Right atrium auricular region (tissue), 2 donors: ENCODE measurements at places on chromosomes 3 and 15. TPM values are rescaled to one million over a fixed set of nuclear protein-coding genes. Genes with fewer than 3 reads are reported as not detected.
A peak's percentile ranks its signal among the peaks of the same experiment; 100 is the strongest.

DNA sequence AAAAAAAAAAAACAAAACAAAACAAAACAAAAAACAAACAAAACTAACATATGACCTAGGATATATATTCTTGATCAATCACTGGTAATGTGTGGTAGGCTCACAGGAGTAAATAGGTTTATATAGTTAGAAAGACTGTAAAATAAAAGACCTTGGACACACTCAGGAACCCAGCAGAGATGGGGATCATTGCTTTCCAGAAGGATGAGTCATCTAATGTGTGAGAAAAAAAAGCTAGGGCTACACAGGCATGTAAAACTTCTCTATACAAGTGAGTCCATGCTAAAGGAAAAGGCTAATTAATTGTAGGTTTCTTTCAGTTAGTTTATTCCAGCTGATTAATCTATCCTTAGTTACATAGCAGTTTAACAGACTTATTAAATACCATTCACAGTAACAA is 710.3 kb upstream of the ARPP21 start:
- H3K36me3 ChIP-seq, result no peaks in the 10 kb centered on the region
- no peak for DNase-seq
- no peak overlapping the region for H3K27ac ChIP-seq
- H3K4me1 ChIP-seq, result no peaks in the 10 kb centered on the region
- no peak overlapping the region for H3K4me3 ChIP-seq
- no peaks in the 10 kb centered on the region for H3K27me3 ChIP-seq

- H3K36me3 ChIP-seq, result no peaks in the 10 kb centered on the region
- no peak for DNase-seq
- no peaks in the 10 kb centered on the region for H3K27me3 ChIP-seq
- H3K4me1 ChIP-seq, result no peaks in the 10 kb centered on the region
- H3K27ac ChIP-seq, result no peak overlapping the region
These were observed 57.7 kb downstream of the CNTN4 start for GRCh38 chr3:2156244-2156847.

GRCh38 chr3:40186508-40186907 is 123.0 kb upstream of the EIF1B start:
- H3K27ac ChIP-seq, result no peak overlapping the region
- H3K4me3 ChIP-seq, result no peak overlapping the region
- no peak for DNase-seq
- no peaks in the 10 kb centered on the region for H3K27me3 ChIP-seq
- no peaks in the 10 kb centered on the region for H3K36me3 ChIP-seq
- peaks cover 26% of the 10 kb centered on the region for H3K4me1 ChIP-seq

GRCh38 chr15:66294932-66295235 is 1.5 kb downstream of the DIS3L start:
- peaks cover 32% of the 10 kb centered on the region for H3K4me1 ChIP-seq
- H3K36me3 ChIP-seq, result no peaks in the 10 kb centered on the region
- H3K27me3 ChIP-seq, result no peaks in the 10 kb centered on the region
- no peak for DNase-seq

GRCh38 chr15:93861413-93861812 is 369.9 kb upstream of the MCTP2 start:
- no peak for DNase-seq
- H3K27me3 ChIP-seq, result no peaks in the 10 kb centered on the region
- H3K27ac ChIP-seq, result no peak overlapping the region

GRCh38 chr3:43870844-43871626 is 180.3 kb downstream of the ABHD5 start:
- H3K36me3 ChIP-seq, result no peaks in the 10 kb centered on the region
- no peaks in the 10 kb centered on the region for H3K4me1 ChIP-seq
- no peaks in the 10 kb centered on the region for H3K27me3 ChIP-seq
- DNase-seq, result peak; percentile 23
- no peak overlapping the region for H3K27ac ChIP-seq

GRCh38 chr3:69212411-69213160 is 90.2 kb upstream of the LMOD3 start:
- no peak overlapping the region for H3K4me3 ChIP-seq
- H3K27ac ChIP-seq, result no peak overlapping the region
- no peaks in the 10 kb centered on the region for H3K4me1 ChIP-seq
- DNase-seq, result no peak
- peaks cover 12% of the 10 kb centered on the region for H3K36me3 ChIP-seq
- H3K27me3 ChIP-seq, result no peaks in the 10 kb centered on the region

GRCh38 chr3:187473778-187474406 is 105.7 kb downstream of the RTP4 start:
- no peaks in the 10 kb centered on the region for H3K27me3 ChIP-seq
- no peaks in the 10 kb centered on the region for H3K4me1 ChIP-seq
- no peak overlapping the region for H3K4me3 ChIP-seq
- H3K36me3 ChIP-seq, result no peaks in the 10 kb centered on the region

DNA sequence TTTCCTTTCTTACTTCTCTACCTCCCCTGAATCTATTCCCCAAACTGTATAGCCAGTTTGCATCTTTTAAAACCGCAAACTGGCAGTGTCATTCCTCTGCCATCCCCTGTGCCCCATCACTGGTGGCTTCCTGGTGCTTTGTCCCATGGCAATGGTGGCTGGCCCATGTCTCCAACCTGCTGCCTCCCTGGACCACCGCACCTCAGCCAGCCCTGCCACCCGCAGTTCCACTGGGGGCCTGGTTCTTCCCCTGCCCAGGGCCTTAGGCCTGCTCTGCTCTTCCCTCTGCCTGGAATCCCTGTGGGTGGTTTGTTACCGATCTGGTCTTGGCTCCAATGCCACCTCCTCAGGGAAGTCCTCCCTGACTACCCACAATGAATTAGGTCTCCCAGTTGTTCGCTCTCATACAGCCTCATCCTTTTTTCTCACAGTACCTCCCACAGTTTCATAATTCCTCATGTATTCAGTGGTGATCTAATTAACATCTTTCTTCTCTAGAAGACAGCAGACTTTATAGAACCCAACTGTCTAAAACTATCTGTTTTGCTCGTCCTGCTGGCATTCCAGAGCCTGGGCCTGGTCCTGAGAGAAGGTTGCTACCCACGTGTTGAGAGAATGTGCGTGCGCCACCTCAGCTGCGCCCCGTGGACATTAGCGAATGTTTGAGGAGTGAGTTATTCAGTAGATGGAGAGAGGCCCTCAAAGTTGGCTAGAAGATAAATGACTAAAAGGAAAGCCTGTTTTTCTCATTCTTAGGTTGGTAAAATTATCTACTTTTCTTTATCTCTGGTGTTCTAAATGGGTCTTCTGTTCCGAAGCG is 130.1 kb downstream of the DNAJB8 start:
- H3K27me3 ChIP-seq, result no peaks in the 10 kb centered on the region
- H3K27ac ChIP-seq, result no peak overlapping the region
- H3K4me1 ChIP-seq, result no peaks in the 10 kb centered on the region
- DNase-seq, result no peak
- no peak overlapping the region for H3K4me3 ChIP-seq
- peaks cover 3% of the 10 kb centered on the region for H3K36me3 ChIP-seq

- no peaks in the 10 kb centered on the region for H3K4me1 ChIP-seq
- H3K4me3 ChIP-seq, result no peak overlapping the region
- H3K27me3 ChIP-seq, result no peaks in the 10 kb centered on the region
These were observed 130.7 kb downstream of the LRTM1 start for GRCh38 chr3:54797111-54797510.

DPPA2 gene
- total RNA-seq, result not detected

SENP8 gene
- 1.9 TPM for total RNA-seq

GOLGA6B gene
- total RNA-seq, result not detected

ZXDC gene
- 25.5 TPM for total RNA-seq

KCNAB1 gene
- 2.0 TPM for total RNA-seq

ZPLD1 gene
- total RNA-seq, result not detected

GABRR3 gene
- total RNA-seq, result not detected

TMEM89 gene
- total RNA-seq, result not detected
